ENCODE measurements at places on chromosomes 4 and X. TPM values are rescaled to one million over a fixed set of nuclear protein-coding genes. Genes with fewer than 3 reads are reported as not detected.

DNA sequence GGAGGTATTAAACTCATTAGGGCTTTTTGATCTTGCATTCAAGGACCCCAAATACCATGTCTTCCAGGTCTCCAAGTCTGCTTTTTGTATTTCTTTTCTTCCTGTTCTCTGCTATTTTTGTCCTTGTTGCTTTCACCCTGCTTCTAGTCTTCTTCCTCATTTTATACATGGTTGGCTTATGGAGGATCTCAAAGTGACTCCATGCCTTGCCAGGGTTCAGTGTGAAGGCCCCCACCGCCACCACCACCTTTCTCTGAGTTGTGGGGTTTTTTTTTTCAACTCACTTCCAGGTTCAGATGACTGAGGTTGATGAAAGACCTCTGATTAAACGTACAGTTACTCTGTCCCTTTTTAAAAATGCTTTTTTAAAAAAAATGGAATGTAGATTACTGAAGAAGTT is 96.3 kb downstream of the MAML3 start:
- peaks cover 5% of the 10 kb centered on the region for H3K4me1 ChIP-seq
- H3K36me3 ChIP-seq, result no peaks in the 10 kb centered on the region
- no peak for DNase-seq
- H3K27ac ChIP-seq, result no peak overlapping the region
- H3K27me3 ChIP-seq, result no peaks in the 10 kb centered on the region

DNA sequence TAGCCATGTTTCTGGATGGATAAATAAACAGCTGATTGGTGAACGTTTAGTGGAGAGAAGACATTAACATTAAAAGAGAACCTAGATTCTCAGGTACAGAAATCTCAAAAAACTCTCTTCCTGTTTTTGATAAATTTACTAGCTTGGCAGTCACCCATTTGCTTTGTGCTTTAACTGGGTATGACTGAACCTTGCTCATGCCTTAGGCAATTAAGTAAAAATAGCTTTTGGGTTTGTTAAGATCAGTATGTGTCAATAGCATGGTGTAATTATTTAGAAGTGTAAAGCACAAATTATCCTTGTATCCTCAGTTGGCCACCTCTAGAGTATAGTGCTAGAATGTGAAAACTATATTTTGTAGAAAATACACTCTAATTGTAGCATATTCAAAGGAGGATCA is 200.0 kb downstream of the CFAP299 start:
- H3K4me3 ChIP-seq, result no peak overlapping the region
- no peak for DNase-seq
- H3K4me1 ChIP-seq, result peaks cover 7% of the 10 kb centered on the region
- no peaks in the 10 kb centered on the region for H3K27me3 ChIP-seq
- H3K36me3 ChIP-seq, result no peaks in the 10 kb centered on the region

- DNase-seq, result no peak
- H3K4me1 ChIP-seq, result no peaks in the 10 kb centered on the region
- H3K4me3 ChIP-seq, result no peak overlapping the region
- no peaks in the 10 kb centered on the region for H3K27me3 ChIP-seq
These were observed 312.0 kb downstream of the PDGFC start for GRCh38 chr4:156659570-156659969.

GRCh38 chr4:48197643-48198237 is 63.7 kb upstream of the TXK start:
- H3K4me1 ChIP-seq, result no peaks in the 10 kb centered on the region
- DNase-seq, result no peak
- H3K27ac ChIP-seq, result no peak overlapping the region
- no peaks in the 10 kb centered on the region for H3K27me3 ChIP-seq
- H3K36me3 ChIP-seq, result no peaks in the 10 kb centered on the region

DNA sequence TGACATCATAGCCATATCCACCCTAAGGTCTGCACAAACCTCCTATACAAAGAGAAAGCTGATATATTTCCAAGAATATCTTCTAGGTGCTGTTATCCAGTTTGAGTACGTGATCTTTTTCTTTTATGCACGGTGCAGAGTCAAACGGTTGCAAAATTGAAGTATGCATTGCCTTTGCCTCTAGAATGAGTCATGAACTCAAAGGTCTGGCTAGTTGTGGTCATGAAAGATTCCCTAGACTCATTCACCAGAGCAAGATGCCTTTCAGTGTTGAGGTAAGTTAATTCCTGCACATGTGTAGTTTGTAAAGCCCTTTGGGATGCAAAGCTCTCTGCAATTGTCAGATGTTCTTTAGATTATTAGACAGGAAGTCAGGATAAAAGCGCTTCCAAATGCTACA is 704.4 kb downstream of the PCDH19 start:
- no peaks in the 10 kb centered on the region for H3K36me3 ChIP-seq
- no peaks in the 10 kb centered on the region for H3K4me1 ChIP-seq
- no peak for DNase-seq
- H3K27ac ChIP-seq, result no peak overlapping the region
- no peaks in the 10 kb centered on the region for H3K27me3 ChIP-seq
- H3K4me3 ChIP-seq, result no peak overlapping the region

DNA sequence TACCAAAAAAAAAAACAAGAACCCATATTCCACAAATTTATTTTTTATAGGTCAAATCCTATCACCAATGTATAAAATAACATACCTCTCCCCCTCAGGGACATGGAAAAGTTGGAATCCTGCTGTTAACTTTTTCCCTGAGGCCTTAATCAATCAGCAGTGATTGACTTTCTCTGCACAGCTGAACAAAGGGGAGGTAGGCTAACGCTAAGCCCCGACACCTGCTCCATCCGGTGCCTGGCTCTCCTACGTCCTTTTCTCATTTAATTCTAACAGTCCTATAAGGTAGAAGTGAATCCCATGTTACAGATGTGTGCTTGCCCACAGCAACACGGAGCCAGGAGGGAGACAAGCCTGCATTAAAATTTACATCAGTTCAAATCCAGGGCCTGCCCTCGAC is 2.8 kb downstream of the CENPU start:
- H3K36me3 ChIP-seq, result no peaks in the 10 kb centered on the region
- no peak overlapping the region for H3K4me3 ChIP-seq
- no peaks in the 10 kb centered on the region for H3K27me3 ChIP-seq
- DNase-seq, result no peak

Gene NALF2
- 0.42 TPM for total RNA-seq

All from CD8-positive, alpha-beta memory T cell (primary cell).